A549 (cell line): ENCODE measurements at places on chromosomes 1 and 21. TPM values are rescaled to one million over a fixed set of nuclear protein-coding genes. Genes with fewer than 3 reads are reported as not detected.

Gene AGMAT
- polyA plus RNA-seq = 11.9 to 13.1 TPM (median 12.9 TPM) in 3 replicates

Gene AMPD1
- not detected in 3 replicates for polyA plus RNA-seq

Gene NUP210L
- polyA plus RNA-seq = not detected in 3 replicates

Gene SRGAP2C
- 5.4 to 5.8 TPM (median 5.6 TPM) in 3 replicates for polyA plus RNA-seq
